ENCODE measurements at places on chromosomes 16 and 17.

GRCh38 chr17:75131278-75132017, at the start of gene NT5C:
Gene NT5C, minus strand, starts transcription at chr17:75131742. Its CDS starts 35 bp downstream, at chr17:75131707.
- DNase-seq = peak; percentile 92

GRCh38 chr16:51138178-51138577, 12.9 kb downstream of the SALL1 start:
- no peak for DNase-seq

DNA sequence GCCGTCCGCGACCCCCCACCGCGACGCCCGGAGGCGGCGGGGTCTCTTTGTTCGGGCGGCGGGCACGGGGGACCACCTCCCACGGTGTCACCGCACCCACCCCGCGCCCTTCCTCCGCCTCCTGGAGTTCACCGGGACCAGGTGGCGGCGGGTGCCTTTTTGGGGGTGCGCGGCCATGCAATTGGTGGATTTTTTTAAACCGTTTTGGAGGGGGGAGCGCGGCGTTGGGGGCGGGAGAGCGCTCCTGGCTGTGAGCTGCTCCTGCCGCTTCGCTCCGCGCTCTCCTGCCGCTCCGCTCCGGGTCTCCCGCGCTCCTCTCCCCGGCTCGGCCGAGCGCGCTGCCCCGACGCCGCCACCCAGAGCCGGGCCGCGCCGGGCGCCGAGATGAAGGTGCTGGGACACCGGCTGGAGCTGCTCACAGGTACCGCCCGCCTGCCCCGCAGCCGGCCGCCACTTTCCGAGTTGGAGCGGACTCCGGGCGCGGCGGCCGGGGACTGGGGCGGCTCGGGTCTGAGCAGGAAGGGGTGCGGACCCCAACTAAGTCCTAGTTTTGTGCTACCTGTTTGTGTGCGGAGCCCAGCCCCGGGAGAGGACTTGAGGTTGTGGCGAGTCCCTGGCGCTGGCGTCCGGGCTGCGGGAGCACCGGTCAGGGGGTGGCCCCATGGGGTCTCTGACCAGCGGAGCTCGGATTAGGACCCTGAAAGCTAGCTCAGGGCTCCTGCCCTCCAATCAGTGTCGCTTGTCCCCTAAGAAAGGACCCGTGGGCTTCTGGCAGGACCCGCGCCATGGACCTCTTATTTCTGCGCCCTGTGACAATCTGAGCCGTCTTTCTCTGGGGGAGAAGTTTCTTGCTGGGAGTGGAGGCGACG, 35.7 kb upstream of the NDRG4 start:
- DNase-seq = peak; percentile 57

DNA sequence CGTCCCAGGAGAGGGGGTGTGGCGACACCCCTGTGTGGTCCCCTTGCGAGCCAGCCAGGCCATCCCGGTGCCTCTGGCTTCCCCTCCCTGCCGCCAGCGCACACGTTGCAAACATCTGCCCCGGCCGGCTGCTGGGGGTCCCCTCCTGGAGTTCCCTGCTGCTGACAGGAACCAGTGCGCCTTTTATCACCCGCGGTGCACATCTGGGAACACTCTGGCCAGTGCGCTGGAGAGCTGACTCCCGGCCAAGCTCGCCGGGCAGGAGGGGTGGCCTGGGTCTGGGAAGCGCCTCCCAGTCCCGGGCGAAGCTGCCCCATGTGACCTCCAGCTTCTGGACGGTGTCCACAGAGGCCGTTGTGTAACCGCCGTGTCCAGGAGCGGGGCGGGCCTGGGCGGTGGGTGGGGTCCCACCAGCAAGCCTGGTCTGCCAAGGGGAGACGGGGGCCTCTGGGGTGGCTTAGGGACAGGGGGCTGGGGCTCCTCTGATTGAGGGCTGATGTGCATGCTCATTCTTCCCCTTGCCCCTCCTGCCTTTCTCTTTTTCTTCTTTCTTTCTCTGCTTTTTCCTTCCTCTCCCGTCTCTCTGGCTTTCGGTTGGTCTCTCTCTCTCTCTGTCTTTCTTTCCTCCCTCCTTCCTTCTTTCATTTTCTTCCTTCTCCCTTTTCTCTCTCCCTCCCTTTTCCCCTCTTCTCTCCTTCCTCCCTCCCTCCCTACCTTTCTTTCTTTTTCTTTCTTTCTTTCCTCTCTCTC, 25.2 kb upstream of the CIBAR2 start:
- peak; percentile 81 for DNase-seq

- DNase-seq = no peak
Observed at GRCh38 chr17:56505154-56505756, 88.2 kb upstream of the NOG start.

GRCh38 chr17:31815212-31815730, 43.8 kb downstream of the COPRS start:
- DNase-seq = no peak

GRCh38 chr16:2663553-2664546, 18.5 kb upstream of the KCTD5 start:
- no peak for DNase-seq

DNA sequence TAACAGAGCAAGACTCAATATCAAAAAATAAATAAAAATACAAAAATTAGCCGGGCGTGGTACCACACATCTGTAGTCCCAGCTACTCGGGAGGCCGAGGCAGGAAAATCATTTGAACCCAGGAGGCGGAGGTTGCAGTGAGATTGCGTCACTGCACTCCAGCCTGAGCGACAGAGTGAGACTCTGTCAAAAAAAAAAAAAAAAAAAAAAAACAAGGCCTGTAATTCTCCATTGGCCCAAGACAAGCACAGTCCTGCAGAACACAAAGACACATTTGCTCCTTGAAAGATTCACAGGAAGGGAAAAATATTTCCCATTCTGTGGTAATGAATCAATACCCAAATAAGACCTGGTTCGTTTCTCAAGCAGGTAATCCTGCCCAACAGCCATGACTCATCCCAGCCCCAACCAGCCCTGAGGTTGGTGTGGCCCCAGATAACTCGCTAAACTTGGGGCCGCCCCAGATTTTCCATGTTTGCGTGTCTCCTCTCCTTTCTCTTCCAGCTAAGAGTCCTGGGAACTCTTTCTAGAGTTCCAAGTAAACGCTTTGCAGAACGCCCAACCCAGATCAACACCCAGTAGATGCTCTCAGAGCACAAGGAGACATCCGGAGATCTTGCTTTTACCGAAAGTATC, 40.3 kb upstream of the SNN start:
- DNase-seq = no peak

DNA sequence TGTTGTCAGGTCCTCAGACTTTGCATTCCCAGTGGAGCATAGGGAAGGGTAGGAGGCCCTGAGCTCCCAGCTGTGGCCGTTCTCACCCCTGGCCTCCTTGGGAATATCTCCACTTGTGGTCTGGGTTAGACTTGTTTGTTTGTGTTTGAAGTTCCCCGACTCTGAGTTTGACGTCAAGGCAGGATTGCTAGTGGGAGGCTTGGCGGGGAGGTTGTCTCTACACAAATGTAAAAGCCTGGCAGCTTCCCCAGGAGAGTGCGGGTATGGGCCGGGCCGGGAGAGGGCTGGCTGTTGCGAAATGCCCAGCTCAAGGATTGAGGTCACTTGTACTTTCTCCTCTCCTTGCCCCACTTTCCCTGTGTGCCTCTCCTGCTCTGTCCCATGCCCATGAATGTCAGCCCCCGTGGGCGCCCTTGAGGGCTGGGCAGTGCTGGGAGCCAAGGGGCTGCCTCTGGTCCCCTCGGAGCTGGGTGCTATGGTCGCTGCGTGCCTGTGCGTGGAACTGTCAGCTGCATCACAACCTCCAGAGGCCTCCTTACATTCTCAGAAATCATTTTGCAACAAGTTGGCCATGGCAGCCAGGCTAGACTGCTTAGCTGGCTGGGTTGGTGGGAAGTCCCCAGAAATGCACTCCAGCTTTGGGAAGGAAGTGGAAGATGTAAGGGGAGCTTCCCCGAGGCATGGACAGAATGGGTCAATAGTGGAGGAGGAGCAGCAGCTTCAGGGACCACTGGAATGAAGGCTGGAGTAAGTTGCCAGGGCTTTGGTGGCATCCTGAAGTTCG, 84.3 kb downstream of the KSR1 start:
- DNase-seq = no peak

GRCh38 chr17:79515110-79515509, 95.7 kb downstream of the RBFOX3 start:
- DNase-seq = no peak

DNA sequence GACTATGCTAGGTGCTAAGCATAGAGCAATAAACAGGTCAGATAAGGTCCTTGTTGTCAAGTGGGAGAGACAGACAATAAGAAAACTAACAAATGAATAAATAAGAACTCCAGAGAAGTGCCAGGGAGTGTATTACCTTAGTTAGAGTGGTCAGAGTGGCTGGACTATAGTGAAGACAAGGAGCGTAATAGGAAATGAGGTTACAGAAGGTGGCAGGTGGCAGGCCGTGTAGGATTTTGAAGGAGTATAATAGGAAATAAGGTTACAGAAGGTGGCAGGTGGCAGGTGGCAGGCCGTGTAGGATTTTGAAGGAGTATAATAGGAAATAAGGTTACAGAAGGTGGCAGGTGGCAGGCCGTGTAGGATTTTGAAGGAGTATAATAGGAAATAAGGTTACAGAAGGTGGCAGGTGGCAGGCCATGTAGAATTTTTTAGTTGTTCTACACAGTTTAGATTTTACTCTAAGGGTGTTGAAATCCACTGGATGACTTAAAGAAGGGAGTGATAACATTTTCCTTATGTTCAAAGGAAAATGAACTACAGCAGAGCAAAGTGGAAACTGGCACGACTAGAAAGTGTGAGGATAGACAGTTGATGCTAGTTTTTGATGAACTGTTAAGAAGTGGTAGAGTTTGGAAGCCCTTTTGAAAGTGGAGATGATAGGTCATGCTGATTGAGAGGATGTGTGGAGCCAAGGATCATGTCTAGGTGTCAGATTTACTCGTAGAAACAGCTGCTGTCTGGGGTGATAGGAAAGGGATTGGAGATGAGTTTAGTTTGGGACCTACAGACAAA, 3.6 kb upstream of the KRTAP3-1 start:
- DNase-seq = no peak

DNA sequence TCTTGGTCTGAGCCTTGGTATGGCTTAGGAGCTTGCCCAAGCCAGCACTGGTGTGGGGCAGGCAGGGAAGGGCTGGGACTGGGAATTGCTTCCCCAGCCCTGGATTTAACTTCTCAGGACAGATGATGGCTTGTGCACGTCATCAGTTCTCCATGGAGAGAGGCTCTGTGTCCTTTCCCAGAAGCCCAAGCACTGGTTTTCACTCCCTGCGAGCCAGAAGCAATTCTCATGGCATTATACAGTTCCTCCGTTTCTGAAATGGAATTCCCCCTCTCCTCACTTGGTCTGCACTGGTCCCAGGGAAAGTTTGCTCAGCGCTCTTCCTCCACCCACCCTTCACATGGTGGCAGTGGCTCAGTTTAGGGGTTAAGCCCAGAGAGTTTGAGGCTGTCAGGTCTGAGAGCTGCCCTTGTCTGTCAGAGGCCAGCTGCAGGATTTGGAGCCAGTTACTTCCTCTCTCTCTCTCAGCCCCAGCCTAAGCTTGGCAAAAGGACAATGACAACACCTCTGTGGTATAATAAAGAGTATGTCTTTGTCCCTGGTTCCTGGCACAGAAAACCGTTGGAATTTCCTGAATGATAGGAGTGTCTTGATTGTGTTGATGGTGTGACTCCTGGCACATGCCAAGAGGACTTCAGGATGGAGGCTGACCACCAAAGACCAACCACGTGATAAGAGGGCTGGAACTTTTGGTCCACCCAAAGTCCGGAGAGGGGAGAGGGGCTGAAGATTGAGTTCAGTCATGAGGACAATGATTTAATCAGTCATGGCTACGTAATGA, 219.6 kb upstream of the TNRC6C start:
- no peak for DNase-seq

- DNase-seq = no peak
Observed at GRCh38 chr16:58435779-58436178, 43.5 kb downstream of the GINS3 start.

- no peak for DNase-seq
Observed at GRCh38 chr16:86222965-86223551, 287.3 kb upstream of the FOXF1 start.

GRCh38 chr16:77386831-77387814, 47.7 kb downstream of the ADAMTS18 start:
- DNase-seq = no peak

- DNase-seq = no peak
Observed at GRCh38 chr17:76363107-76363842, 9.6 kb upstream of the PRPSAP1 start.

- DNase-seq = no peak
Observed at GRCh38 chr17:81037026-81037797, 2.3 kb downstream of the BAIAP2 start.

DNA sequence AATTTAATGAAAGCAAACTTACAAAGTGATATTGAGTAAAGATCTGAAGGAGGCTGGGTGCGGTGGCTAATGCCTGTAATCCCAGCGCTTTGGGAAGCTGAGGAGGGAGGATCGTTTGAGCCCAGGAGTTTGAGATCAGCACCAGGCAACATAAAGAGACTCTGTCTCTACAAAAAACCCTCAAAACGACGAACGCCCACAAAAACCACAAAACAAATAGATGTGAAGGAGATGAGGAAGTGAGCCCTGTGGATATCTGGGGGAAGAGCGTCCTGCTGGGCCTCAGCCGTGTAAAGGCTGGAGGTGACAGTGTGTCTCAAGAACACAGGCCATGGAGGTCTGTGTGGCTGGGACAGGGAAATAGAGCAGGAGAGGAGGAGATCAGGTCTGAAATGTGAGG, 68.8 kb downstream of the ITFG1 start:
- DNase-seq = no peak

DNA sequence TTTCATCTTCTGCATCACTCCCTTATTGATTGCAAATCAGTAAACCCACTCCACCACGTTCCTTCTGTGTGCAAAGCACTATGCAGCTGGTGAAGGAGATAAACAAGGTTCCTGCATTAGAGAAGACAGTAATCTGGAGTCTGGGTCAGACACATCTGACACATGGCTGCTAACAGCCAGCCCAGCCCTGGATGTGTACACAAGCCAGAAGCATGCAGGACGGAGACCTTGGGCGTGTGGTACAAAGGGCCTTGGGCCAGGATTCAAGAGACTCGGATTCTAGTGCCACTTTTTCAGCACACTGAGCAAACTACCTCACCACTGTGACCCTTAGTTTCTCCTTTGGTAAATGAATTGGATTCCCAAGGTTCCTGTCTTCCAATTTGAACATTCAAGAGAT, 86.6 kb upstream of the DNAH9 start:
- DNase-seq = no peak

DNA sequence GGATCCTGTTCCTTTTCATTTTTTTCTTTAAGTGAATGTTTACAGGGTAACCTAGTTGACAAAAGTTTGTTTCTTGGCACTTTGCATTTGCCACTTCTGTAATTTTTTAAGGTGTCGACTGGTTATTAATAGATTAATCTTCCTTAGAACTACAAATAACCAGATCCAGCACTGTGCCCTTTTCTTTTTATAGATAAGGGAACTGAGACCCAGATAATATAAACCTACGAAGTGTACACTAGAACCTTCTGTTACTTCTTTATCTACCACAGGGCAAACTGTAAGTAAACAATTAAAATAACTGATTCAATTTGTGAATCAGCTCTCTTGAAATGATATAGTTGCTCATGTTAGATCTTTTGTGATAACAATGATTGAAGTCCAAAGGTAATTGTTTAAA, 55.4 kb downstream of the NLK start:
- no peak for DNase-seq
